NCI-H2029 treated with DMSO at 0.1 percent for 48 hours (cell line): ENCODE measurements at places on chromosomes 16 and 17.

GRCh38 chr16:10529895-10530669, 50.3 kb downstream of the EMP2 start:
- DNase-seq: no peak

GRCh38 chr16:50736448-50736847, 5.4 kb upstream of the CYLD start:
- DNase-seq: no peak

DNA sequence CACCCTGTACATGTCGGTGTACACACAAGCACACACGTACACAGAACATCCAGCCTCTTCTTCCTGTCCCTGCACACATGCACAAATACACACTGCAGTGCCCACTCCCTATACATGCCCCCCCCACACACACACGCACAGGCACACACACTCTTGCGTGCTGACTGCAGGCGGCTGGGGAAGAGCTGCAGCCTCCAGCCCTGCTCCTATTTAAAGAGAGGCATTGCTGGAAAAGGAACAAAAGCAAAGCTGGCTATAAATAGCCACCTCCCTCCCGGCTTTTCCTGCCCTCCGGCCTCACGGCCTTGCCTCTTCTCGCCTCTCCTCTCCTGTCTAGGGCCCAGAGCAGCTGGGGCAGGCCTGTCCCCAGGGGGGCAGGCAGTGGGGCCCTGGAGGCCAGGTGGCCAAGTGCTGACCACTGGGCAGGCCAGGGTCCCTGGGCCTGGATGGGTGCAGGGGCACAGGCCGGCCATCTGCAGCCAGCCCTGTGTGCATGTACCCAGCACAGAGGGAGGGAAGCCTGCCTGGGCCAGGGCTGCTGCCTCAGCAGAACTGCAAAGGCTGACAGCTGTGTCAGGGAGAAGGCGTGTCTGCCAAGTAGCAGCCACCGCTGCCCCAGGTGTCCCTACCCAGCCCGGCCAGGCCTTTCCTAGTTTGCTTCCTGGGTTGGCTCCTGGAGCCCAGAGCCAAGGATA, 25.4 kb downstream of the RTN4RL1 start:
- no peak for DNase-seq

DNA sequence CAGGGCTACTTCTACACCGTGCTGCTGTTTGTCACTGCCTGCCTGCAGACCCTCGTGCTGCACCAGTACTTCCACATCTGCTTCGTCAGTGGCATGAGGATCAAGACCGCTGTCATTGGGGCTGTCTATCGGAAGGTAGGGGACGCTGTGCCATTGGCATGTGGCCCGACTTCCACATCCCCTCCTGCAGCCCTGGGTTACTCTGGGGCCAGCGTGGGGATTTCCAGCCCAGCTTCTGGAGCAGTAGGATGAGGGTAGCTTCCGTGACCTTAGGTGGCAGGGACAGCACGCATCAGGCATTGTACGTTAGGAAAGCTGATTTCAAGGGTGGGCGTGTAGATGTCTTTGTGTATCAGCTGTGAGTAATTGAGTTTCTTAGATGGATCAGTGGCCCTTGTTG, 96.5 kb downstream of the ABCC1 start:
- DNase-seq: no peak

DNA sequence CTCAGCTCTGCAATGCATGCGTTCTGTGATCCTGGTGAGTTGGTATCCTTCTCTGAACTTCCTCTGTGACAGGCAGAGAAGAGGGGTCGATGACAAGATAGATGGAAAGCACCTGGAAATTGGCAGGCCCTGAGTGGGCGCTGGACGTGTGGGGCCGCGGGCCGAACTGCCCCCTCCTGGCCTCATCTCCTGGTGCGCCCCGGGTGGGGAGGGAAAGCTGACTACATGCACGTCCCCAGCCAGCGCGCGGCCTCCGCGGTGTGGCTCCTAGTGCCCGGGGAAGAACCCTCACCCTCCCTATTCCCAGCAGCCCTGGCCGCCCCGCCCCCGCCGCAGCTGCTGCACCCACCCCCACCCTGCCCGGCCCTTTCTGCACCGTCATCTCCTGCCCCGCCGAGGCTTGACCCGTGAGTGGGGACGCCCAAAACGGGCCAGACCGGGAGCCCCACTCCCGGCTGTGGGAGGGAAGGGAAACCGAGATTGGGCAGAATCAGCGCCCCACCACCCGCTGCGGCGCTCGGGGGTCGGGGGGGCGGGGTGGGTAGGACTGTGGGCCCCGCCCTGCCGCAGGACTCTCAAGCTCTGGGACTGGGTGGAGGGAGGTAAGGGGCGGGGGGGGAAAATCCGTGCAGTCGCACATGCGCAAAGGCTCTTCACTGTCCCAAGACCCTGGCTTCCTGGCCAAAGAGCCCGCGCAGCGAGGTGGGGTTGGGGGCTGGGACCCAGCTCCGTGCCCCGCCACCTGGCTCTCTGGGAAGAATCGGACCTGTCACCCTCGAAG, at the start of gene NOL3:
NOL3 (plus strand) TSS at position 371 of the 781 bp plus-strand sequence.
- DNase-seq: no peak

- no peak for DNase-seq
Measured at GRCh38 chr17:36057911-36058310, 6.2 kb upstream of the CCL18 start.
